ENCODE measurements at places on chromosomes 11 and 22.

DNA sequence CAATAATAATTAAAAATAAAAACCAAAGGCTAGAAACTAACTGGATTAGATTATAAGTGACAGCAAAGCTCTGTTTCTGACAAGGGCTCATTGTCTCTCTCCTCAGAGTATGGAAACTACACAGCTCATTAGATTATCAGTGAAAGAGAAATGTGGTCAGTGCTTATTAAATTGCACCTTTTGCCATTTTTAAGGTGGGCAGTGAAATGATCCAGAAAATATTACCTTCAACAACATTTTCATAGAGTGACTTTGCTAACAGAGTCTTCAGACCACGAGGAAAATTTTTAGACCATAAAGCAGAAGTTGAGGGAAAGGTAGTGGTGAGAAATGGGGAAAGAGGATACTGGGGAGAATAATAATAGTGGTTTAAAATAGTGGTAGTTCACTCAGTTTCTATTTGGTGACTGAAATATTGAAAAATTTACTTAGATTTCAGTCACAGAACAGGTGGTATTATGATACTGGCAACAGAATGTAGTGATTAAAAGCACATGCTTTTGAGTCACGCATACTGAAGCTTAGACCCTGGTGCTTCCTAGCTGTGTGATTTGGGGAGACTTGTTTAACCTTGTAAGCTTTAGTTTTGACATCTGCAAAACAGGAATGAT, 684.0 kb upstream of the CCDC90B start:
- no peak for DNase-seq

DNA sequence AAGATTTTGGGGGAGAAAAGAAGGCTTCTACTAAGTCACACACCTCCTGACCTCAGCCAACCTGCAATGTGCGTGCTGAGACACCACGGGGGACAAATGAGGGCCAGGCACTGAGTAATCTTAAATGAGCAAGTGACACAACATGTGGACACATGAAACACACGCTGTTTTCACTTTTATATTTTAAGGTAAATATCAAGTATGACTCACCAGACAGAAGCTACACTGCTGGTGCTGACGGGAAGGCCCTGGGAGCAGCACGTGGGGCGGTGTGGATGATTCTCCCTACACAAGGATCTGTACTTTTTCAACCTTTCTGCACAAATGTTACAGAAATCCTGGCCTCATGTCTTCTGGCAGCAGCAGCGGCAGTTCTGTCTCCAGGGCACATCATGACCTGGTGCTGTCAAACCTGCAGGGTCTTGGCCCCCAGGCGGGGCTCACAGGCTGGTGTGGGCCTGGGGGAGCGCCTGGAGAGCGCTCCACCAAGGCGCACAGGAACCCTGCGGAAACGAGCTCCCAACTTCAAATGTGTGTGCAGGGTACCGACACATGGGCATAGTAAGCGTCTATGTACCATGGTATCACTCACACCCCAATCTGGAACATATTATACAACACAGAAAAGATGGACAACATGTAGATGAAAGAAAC, 61.7 kb downstream of the DGCR2 start:
- DNase-seq: no peak

GRCh38 chr22:46483353-46483752, 54.1 kb downstream of the CELSR1 start:
- no peak for DNase-seq

DNA sequence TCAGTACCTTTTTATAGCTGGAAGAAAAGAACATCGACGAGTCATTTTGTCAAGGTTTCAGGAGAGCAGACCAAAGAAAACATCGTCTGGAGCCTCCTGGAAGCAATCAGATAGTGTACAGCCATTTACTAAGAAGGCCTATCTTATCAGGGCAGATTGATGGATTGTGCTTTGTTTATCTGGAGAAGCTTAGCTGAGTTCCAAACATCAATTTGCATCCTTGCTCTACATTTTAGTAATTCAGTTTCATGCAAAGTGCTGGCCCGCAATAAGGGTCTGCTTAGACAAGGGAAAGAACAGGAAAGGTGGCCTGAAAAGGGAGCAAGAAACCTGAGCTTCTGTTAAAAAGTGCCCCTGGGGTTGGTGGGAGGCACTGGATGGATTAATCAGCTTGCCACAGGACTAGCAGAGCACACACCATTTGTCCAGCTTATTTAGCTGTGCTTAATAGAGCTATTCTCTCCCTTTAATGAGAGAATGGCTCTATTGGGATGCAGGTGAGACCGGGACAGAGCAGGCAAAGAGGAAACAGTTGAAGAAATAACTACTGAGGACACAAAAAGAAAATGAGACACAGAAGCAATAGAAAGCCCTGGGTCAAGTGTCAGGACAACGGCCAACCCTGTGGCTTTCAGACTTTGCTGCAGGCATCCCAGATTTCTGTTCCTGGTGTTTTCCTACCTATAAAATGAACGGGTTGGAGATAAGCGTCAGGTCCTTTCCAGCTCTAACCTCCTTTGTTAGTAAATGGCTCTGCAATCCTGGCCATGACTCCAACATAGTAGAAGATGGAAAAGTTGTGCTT, 122.1 kb upstream of the TTC12 start:
- no peak for DNase-seq

DNA sequence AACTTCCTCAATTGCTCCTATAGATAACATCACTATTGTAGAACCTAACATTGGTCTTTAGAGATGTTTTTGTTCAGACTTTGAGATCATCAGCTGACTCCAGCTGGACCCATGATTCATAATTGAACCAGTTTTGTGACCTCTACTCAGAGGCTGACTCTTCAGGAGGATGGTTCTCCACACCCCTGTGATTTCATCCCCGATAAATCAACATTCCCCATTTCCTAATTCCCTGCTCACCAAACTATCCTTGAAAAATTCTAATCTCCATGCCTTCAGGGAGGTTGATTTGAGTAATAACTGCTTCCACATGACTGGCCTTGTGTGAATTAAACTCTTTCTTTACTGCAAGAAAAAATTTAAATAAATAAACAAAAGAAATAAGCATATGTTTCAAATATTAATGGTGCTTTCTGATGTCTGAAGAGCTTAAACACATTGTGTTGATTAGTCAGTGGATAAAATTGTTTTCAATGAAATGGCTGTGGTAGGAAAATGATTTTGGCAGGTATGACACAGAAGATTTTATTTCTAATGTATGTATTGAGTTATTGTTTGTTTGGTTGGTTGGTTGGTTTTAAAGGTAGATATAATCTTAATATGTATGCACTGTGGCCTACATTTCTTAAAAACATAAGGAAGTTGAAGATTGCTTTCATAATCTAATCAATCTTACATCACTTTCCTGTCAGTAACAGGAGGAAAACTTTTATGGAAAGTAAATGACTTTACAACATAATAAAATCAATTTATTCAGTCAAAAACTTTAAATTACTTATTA, 427.9 kb upstream of the CCDC179 start:
- no peak for DNase-seq

DNA sequence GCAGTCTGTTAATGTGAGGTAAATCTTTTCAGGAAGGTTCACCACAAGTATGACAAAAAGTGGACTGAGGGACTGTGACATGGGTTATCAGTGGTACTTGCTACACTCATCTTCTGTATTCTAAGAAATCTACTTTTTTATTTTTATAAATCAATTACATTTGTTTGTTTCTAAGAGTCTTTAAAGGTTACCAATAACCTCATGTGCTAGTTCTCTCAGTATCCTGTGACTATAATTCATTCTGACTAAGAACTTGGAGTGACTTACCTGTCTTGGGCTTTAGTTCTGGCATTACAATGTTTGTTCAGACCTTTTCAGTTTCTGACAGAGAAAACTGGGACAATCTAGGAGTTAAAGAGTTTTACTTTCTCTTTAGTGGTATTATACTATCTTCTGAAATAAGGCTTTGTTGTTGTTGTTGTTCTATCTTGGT, 108.4 kb downstream of the PDE3B start:
- DNase-seq: no peak
